ENCODE measurements at places on chromosomes 2 and 18.

DNA sequence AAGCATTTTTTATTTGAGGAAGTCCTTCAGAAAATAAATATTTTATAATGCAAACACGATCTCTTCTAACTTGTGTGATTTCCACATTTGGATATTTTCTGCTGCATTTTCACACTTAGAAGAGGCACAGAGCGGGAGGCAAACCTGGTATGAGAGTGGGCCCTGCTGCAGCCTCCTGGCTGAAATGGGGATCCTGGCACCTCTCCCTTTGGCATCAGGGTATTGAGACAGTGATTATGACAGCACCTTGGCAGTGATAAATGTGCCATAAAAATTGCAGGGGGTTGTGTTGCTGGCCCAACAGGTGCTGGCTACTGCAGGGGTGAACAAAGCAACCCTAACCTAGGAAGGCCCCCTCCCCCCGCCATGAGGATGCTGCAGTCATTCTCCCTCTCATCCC is 128.6 kb downstream of the TSN start:
- H3K4me3 ChIP-seq = no peak overlapping the region
- DNase-seq = no peak
- H3K27me3 ChIP-seq = no peaks in the 10 kb centered on the region
- no peaks in the 10 kb centered on the region for H3K4me1 ChIP-seq

DNA sequence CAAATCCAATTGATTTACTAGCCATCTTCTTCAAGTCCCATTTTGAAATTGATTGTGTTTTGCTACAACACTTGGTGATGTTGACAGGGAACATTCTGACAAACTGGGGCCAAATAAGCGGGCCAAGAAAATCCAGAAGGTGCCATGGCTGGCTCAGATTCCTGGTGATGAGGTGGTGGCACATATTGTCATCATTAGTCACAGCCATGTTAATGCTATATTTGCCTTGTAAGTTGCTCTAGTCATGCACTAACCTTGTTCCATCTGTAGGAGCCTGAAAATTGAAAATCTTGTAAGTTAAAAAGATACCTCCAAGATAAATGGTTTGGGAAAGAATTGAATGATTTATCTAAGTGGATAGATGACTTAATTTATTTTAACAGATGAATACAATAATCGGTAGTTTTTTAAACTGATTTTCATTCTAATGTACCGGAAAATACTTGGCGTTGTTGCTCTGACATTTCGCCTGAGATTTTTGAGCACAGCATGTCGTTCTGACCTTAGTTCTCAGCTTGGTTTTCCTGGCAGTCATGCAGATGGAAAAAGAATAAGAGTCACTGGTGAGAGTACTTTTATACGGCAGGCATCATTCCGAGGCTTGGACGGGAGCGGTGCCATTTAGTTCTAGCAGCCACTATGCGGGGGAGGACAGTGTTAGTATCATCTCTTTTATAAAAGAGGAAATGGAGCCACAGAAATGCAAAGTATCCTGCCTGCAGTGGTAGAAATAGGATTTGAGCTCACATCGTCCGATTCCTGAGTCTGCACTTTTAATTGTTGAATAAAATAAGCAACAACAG is 133.9 kb downstream of the ZNF532 start:
- H3K4me1 ChIP-seq = no peaks in the 10 kb centered on the region
- no peaks in the 10 kb centered on the region for H3K36me3 ChIP-seq
- no peak overlapping the region for H3K4me3 ChIP-seq
- no peak for DNase-seq
- H3K27ac ChIP-seq = no peak overlapping the region

- H3K27ac ChIP-seq = no peak overlapping the region
- no peaks in the 10 kb centered on the region for H3K27me3 ChIP-seq
- no peak for DNase-seq
These were observed 525.4 kb downstream of the PIK3C3 start for GRCh38 chr18:42480441-42480840.

DNA sequence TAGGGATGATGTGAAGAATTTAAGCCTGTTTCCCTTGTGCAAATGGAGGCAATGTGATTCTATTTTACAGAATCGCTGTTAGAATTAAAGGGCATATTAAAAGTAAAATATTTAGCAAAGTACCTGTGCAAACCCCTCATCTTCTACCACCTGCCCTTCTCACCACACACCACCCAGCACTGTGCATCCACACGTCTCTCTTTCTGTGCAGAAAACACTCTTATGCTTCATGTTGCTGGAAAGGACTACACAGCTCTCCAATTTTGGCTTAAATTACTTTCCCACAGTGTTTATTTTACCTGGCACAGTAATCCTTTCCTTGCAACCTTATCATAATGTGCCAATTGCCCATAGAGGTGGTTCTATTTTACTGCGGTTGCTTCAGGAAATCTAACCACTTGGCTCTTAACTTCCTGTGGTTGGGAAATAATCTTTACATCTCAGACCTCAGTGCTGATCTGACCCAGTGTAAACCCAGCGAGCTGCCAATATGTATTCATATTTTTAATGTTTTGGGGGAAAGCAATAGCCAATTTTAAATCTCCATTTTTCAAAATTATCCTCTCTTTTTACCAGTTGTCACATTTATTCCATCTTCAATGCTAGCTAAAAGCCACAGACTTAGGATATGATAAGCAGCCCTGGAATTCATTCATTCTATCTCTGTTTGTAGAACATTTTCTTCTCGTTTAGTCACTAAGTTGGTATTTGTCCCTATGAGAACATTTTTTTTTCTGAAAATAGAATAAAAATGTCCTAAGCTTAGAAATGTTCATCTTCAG is 250.9 kb downstream of the DSEL start:
- no peaks in the 10 kb centered on the region for H3K36me3 ChIP-seq
- H3K4me1 ChIP-seq = peaks cover 47% of the 10 kb centered on the region
- no peak overlapping the region for H3K27ac ChIP-seq
- H3K27me3 ChIP-seq = peaks cover 27% of the 10 kb centered on the region
- peak overlapping the region; percentile 55 for H3K4me3 ChIP-seq

- H3K4me3 ChIP-seq = no peak overlapping the region
- H3K27ac ChIP-seq = no peak overlapping the region
- DNase-seq = no peak
- no peaks in the 10 kb centered on the region for H3K36me3 ChIP-seq
These were observed 114.3 kb downstream of the CACNB4 start for GRCh38 chr2:151984424-151985083.

GRCh38 chr2:152486737-152487400 is 151.9 kb downstream of the FMNL2 start:
- H3K4me3 ChIP-seq = no peak overlapping the region
- no peak for DNase-seq
- no peaks in the 10 kb centered on the region for H3K36me3 ChIP-seq
- peaks cover 10% of the 10 kb centered on the region for H3K27me3 ChIP-seq

- no peak overlapping the region for H3K27ac ChIP-seq
- DNase-seq = no peak
These were observed 32.4 kb downstream of the MOGAT1 start for GRCh38 chr2:222703886-222704285.

GRCh38 chr2:150528861-150529801 is 41.7 kb upstream of the RND3 start:
- H3K4me3 ChIP-seq = no peak overlapping the region
- H3K4me1 ChIP-seq = peaks cover 1% of the 10 kb centered on the region
- H3K27ac ChIP-seq = no peak overlapping the region
- no peaks in the 10 kb centered on the region for H3K27me3 ChIP-seq

- peaks cover 29% of the 10 kb centered on the region for H3K36me3 ChIP-seq
- peak overlapping the region; percentile 25 for H3K4me3 ChIP-seq
- DNase-seq = no peak
- H3K4me1 ChIP-seq = peaks cover 22% of the 10 kb centered on the region
- no peaks in the 10 kb centered on the region for H3K27me3 ChIP-seq
These were observed 45.2 kb downstream of the FAM117B start for GRCh38 chr2:202679980-202680379.
